ENCODE measurements at places on chromosomes 11 and 22. TPM values are rescaled to one million over a fixed set of nuclear protein-coding genes. Genes with fewer than 3 reads are reported as not detected.

MCAT gene
- polyA plus RNA-seq: 12.1 TPM

RASD2 gene
- not detected for polyA plus RNA-seq

OR5B12 gene
- polyA plus RNA-seq: 0.02 TPM

DNAJB13 gene
- 0.10 TPM for polyA plus RNA-seq

APIP gene
- polyA plus RNA-seq: 32.2 TPM

DNA sequence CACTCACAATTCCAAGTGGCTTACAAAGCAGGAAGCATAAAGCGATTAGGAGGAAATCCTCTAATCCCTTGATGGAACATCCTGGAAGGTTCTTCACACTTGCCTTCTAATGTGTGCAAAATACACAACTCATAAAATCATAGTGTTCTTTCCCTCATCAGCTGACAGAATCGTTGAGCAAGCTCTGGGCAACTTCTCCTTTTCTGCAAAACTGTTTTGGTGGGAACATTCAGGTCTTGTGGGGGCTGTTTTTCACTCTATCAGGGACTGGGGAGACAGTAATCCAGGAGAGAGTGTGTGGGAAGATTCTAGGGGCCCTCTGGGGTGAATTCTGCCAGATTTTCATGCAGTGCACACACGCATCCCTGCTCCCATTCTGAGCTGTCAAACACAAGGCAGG lies 53.2 kb downstream of the IRAG1 start:
- H3K27me3 ChIP-seq: no peaks in the 10 kb centered on the region
- H3K4me1 ChIP-seq: no peaks in the 10 kb centered on the region
- H3K4me3 ChIP-seq: no peak overlapping the region
- DNase-seq: no peak
- H3K36me3 ChIP-seq: peaks cover 2% of the 10 kb centered on the region

- no peaks in the 10 kb centered on the region for H3K4me1 ChIP-seq
- DNase-seq: no peak
- no peak overlapping the region for H3K27ac ChIP-seq
- H3K27me3 ChIP-seq: no peaks in the 10 kb centered on the region
These were observed 229.2 kb upstream of the MTNR1B start for GRCh38 chr11:92740276-92740675.

GRCh38 chr11:95262994-95263765 lies 32.2 kb upstream of the SESN3 start:
- H3K4me1 ChIP-seq: no peaks in the 10 kb centered on the region
- no peak for DNase-seq
- H3K36me3 ChIP-seq: no peaks in the 10 kb centered on the region

DNA sequence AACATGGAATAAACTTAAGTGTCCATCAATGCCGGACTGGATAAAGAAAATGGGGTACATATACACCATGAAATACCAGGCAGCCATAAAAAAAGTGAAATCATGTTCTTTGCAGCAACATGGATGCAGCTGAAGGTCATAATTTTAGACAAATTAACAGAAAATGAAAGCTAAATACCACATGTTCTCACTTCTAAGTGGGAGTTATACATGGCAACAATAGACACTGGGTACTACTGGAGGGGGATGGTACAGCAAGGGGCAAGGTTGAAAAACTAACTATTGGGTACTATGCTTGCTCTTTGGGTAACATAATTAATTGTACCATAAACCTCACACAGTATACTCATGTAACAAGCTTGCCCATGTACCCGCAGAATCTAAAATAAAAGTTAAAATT lies 851.6 kb downstream of the DLG2 start:
- no peak overlapping the region for H3K27ac ChIP-seq
- no peak for DNase-seq
- H3K27me3 ChIP-seq: no peaks in the 10 kb centered on the region
- no peaks in the 10 kb centered on the region for H3K36me3 ChIP-seq
- H3K4me3 ChIP-seq: no peak overlapping the region

DNA sequence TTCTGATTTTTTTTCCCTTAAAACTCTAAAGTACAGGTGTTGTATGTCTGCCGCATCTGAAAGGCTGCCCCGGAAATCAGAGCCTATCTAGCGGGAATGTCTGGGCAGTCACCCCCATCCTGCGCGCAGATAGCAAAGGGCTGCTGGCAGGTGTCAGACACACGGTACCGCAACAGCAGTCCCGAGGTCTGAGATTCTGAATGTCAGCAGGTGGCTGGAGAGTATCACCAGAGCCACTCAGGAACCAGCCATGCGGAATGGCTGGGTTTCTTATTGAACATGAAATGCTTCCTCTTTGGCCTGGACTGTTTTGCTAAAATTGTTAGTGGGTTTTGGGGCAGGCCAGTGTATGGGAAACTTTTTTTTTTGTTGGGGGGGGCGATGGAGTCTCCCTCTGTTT lies 53.3 kb downstream of the CERK start:
- peaks cover 3% of the 10 kb centered on the region for H3K4me1 ChIP-seq
- H3K36me3 ChIP-seq: peaks cover 7% of the 10 kb centered on the region
- no peaks in the 10 kb centered on the region for H3K27me3 ChIP-seq
- no peak for DNase-seq
- H3K4me3 ChIP-seq: no peak overlapping the region
- no peak overlapping the region for H3K27ac ChIP-seq

DNA sequence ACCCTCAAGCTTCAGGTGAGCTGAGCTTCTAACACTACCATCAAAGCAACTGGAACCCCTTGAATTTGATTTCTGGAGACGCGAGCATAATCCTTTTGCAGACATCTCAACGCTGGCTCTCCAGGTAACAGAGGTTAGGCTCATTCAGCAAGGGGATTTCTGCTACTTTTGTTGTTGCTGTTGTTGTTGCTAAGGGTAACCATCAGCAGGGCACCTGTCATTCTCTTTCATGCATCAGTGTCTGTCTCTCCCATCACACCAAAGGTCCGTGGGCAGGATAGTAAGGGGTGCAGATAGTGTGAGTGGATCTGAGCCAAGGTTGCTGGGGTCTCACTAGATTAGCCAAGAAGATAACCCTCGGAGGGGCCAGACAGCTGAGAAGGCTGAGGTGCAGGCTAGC lies 90.3 kb downstream of the TP53I11 start:
- H3K4me3 ChIP-seq: no peak overlapping the region
- H3K4me1 ChIP-seq: peaks cover 18% of the 10 kb centered on the region
- H3K27ac ChIP-seq: no peak overlapping the region
- H3K36me3 ChIP-seq: no peaks in the 10 kb centered on the region

- H3K27me3 ChIP-seq: no peaks in the 10 kb centered on the region
- no peak overlapping the region for H3K27ac ChIP-seq
- DNase-seq: no peak
- H3K4me3 ChIP-seq: no peak overlapping the region
These were observed 23.3 kb downstream of the GLB1L2 start for GRCh38 chr11:134355136-134355535.

DNA sequence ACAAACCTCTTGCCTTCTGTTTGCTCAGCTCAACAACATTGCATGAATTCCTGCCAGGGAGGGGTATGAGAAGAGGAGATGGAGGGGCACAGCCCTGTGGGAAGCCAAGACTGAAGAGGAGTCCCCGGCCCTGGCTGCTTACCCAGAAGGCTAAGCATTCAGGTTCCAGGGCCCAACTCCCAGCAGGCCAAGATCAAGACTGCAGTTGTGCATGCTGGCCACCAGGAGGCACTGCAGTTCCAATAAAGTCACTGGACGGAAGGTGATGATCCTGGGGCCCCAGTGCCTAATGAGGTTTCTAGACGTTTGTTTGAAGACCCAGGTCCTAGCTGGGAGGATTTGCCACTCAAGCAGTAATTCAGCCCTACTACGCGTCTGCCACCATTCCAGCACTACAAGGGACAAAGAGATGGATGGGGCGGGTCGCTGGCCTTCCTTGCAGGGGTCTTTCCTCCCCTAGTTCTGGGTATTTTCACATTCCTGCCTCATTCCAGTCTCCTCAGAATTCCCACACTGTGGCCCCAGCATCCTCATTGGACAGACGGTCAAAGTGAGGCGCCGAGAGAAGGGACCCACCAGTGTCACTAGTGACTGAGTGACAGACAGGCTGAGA lies 23.6 kb downstream of the ALX4 start:
- H3K27ac ChIP-seq: no peak overlapping the region
- H3K36me3 ChIP-seq: no peaks in the 10 kb centered on the region
- no peaks in the 10 kb centered on the region for H3K27me3 ChIP-seq
- H3K4me3 ChIP-seq: no peak overlapping the region

All from fibroblast of lung (primary cell).